ENCODE measurements at places on chromosomes 5 and 9. TPM values are rescaled to one million over a fixed set of nuclear protein-coding genes. Genes with fewer than 3 reads are reported as not detected.

Gene ZBED3
- total RNA-seq, result 0.59 TPM

Gene DMRT3
- not detected for total RNA-seq

DNA sequence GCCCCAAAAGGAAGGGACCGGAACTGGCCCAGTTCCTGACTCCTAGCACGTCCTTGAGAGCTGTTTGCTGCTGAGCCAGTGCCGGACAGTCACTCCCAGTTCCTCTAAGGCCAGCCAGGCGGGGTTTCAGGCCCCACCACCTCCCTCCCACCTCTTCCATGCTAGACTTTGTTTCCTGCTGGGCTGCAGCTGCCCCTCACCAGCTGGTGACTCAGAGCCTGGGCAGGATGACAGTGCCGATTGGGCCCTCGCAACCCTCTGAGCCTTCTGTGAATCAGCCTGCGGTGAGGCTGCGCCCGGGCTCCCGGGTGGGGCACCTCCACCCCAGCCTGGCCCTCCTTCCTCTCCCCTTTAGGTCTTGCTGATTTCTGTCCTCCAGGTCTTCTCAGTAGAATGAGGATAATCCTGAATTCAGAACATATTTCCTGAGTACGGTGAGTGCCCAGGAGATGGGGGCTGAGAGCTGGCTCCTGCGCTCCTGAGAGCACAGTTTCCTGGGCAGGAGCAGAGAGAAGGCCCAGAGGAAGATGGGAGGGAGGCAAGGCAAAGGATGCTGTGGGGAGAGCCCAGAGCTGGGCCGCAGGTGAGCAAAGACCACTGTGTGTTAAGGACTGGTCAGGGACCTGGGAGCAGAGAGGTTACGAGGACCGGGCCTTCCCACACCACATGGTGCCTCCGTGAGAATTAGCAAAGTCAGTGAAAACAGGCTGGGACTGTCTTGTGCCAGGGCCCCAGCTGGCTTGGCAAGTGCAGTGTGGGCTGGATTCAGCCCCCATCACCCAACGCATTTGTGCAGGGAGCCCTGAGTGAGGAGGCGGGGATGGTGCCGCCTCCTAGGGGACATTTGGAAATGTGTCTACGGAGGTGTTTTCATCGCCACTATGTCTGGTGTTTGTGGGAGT lies 32.9 kb upstream of the STXBP1 start:
- peak; percentile 91 for DNase-seq

DNA sequence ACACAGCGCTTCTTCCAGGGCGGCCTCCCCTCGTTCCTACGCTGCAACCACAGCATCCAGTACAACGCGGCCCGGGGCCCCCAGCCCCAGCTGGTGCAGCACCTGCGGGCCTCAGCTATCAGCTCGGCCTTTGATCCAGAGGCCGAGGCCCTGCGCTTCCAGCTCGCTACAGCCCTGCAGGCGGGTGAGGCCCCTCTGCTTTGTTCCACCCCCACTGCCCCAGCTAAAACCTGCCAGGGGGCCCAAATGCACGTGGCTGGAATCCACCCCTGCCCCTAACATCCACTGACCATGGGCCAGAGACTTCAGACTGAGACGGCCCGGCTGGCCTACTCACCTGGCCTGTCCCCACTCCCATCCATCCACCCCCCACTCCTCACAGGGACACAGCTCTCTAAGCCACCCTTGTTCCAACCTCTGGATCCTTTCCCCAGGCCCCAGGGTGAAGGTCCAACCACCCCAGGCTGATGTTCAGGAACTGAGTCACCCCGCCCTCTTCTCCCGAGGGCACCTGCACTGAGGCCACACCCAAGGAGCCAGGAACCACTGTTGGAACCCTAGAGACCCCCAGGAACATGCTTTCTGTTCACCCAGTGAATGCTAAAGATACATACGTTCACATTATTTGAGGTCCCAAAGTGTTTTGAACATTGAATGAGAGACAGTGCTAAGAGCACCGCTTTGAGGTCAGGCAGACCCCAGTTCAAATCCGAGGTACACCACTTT lies 18.9 kb upstream of the ASS1 start:
- DNase-seq, result no peak

DNA sequence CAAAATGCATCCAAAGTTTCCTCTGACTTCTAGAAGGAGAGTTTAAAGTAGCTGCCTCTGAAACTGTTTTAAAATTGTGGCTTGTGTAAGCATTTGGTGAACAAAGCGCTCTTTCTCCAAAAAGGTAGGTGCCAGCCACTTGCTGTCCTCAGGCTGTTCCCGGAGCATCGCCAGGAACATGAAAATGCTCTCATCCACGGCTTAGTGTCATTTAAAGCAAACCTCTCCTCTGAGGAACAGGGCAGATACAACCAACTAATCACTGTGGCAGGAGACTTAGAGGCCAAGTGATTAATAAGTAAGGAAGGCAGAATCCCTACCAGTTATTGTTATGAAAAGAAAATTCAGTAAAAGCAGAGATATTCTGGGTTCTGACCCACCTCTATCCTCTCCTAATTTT lies 165.6 kb downstream of the DCP2 start:
- DNase-seq, result no peak

Data from CD4-positive, CD25-positive, alpha-beta regulatory T cell (primary cell).